ENCODE measurements at places on chromosomes 3 and 15.

DNA sequence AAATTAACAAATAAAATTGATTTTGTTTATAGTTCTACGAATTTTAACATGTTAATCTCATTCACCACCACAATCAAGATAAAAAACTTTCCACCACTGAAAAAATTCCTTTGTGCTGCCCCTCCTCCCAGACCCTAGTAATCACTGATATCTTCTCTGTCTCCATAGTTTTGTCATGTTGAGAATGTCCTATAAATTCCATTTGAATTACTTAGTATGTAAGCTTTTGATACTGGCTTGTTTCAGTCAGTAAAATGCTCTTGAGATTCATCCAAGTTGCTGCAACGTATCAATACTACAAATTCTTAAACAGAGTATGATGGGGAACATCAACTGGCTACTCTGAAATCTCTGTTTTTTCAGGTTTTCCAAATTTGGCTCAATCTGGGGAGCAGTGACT, 129.6 kb downstream of the CTNNB1 start:
- no peak for DNase-seq

DNA sequence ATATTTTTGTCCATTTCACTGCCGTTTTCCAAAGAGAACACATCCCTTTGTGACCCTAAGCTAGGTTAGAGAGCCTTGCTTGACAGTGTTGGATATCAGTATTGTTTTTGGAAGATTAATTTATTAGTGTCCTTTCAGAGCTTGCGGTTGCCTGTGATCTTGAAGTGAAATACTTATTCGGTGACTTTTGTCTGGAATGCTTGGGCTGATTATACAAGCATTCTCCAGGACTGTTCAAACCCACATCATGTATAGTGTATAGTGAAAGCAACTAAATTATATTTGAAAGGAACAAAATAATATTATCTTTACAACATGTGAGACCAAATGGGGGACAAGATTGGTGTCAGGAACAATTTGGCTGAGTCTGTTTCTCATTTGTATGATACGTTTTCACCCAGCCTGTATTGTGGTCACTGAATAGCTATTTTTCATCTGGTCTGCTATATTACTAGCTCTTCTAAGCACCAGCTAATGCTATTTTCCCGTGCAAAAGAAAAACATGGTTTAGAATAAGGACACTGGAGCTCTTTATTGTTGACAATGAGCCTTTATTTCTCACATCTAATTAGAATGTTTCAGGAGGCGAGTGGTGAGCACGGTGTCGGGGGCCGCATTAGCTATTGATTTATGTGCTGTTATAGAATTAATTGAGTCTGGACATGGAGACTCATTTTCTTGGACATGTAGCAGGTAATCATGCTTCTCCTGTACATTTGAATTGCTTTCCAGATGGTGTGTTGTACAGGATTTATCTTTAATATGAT, 158.1 kb downstream of the APBA2 start:
- no peak for DNase-seq

- DNase-seq = peak; percentile 88
Observed at GRCh38 chr15:40044717-40045571, 6.0 kb upstream of the SRP14 start.

GRCh38 chr3:189531271-189531670, 99.9 kb upstream of the TP63 start:
- no peak for DNase-seq

GRCh38 chr15:94677202-94677790, 445.9 kb downstream of the MCTP2 start:
- DNase-seq = no peak

GRCh38 chr3:189202106-189202505, 30.3 kb downstream of the TPRG1 start:
- no peak for DNase-seq

DNA sequence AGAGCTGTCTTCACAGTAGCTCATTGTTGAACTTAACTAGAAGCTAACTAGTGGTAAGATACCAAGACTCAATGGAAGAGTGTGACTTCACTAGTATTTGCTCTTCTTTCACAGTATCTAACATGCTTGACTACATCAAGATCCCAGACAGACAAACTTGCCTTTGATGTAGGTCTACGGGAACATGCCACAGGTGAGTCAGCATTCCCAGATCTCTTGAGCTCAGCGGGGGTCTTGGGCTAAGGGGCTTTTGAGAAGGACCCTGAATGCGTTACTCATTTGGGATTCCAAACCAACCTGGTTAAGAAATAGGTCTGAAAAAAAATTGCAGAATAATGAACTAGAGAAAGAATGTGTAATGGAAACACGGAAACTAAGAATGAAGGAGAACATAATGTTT, 222.4 kb downstream of the RYR3 start:
- DNase-seq = no peak

All from K562 (cell line).